ENCODE measurements at places on chromosomes 2 and 18.

- no peak for DNase-seq
These were observed 7.1 kb upstream of the WNT10A start for GRCh38 chr2:218873359-218874194.

DNA sequence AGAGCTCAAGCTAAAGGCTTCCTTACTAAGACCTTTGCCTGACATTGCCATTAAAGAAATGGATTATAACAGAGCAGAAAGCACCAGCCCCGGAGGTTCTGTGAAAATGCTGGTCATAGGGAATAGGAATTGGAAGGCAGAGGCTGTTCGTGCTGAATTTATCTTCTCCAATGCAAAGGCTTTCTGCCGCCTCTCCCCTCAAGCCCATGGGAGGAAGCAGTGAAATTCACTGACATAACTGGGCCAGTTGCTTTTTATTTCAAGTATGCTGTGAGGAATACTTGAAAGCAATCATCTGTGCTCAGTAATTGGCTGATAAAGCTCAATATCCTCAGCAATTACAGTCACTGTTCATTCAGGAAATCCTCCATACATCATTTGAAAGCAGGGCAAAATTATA, 85.4 kb upstream of the LINC00305 start:
- DNase-seq = no peak

DNA sequence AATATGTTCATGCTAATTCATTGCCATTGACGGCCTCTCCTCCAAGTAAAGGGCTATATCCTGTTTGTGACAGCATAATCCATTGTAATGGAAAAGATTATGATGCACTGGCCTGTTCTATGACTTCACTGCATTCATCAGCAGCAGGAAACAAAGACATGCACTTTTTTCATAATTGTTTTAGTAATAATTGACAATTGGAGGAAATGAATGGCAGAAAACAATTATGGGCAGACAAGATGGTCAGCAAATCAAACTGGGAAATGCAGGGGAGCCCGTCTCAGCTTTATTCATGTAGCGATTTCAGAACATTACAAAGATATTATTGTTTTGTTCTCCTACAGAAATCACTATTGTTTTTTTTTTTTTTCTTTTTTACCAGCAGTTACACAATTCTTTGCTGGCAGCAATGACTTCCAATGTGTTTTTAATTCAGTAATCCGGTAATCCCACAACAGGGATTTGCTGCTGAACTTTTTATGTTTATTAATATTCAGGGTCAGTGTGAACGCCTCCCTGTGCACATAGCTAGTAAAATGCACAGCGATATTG, 33.8 kb upstream of the RASGRP3 start:
- DNase-seq = no peak

DNA sequence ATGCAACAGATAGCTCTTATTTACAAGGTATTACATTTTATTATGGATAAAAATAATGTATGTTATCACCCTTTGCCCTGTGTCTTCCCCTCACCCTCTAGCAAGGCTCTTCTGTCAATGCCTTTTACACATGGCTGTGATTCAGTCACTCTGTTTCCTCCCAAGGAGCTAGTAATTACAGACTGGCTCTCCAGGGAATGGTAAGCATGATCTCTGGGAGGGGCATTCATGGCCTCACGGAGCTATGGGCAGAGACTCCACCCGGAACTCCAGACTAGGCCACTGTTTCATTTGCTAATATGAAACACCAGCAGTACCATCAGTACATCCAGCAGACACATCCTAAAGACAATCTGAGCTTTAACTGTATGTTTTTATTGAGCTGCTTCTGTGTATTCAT, 410.9 kb upstream of the CYRIA start:
- no peak for DNase-seq

GRCh38 chr2:101556033-101556459, 81.1 kb upstream of the RFX8 start:
- DNase-seq = no peak

DNA sequence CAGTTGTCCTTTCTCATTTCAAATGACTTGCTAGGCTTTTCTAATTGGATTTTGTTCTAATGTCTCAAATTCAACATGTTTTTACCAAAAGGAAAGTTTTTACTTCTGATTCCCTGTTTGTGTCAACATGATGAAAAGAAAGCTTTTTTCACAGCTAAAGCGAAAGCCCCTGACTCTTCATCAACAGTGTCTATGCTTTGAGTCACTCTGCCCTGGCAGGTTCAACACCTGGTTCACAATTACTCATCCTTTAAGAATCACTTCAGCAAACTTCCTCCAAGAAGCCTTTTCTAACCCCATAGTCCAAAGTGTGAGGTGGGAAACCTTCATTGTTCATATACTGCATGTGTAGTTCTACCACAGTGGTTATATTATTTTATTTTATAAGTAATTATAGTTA, 7.6 kb upstream of the DSG2 start:
- DNase-seq = no peak

DNA sequence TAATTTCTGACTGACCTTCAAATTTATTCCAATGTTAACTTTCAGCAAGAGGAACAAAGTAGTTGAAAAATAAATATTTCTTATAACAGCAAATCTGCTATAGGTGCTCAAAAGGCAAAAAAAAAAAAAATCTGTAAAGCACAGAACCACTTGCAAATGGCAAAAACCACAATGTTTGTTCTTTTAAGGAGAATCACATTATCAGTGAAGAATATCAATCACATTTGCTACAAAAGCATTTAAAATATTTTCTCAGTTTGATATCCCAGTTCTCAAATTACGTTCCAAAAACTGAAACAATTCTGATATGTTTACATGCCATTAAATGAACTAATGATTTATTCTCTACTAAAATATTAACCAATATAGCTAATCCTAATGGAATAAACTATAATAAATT, 163.3 kb downstream of the METTL4 start:
- DNase-seq = no peak

DNA sequence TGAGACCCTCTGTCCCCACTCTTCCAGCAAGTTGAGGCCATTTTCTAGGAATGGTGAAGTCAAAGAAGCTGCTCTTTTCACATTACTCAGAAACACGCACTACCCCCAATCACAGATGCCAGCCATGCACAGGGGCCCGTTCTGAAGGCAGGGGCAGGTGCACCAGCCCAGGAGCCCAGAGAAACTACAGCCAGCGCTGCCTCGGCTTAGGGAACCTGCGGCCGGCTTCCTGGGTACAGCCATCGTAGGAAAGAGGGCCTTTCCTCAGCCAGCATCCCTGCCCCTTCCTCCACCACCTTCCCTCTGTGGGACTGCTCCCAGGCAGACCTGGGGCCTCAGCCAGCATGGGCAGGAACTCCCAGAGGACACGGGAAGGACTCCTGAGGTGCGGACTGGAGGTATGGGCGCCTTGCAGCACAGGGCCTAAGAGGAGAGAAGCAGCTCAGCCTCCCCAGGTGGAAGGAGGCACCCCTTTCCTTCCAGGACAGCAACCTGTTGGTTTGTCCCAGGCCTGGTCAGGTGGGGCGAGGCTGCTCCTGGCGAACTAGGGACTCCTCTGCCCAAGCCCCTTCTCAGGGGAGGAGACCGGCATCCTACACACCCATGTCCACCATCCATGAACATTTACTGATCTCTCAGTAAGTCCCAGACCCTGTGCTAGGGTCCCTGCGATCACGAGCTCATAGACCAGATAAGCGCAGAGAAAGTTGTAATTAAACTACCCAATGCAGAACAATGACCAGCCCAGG, 99.0 kb upstream of the ID2 start:
- DNase-seq = no peak

- no peak for DNase-seq
These were observed 183.0 kb downstream of the AFF3 start for GRCh38 chr2:99959261-99960014.

GRCh38 chr2:165274698-165275097, 35.5 kb downstream of the SCN2A start:
- DNase-seq = no peak

- DNase-seq = no peak
These were observed 8.1 kb downstream of the SUPT7L start for GRCh38 chr2:27655155-27655951.

GRCh38 chr2:172101821-172102390, 794 bp downstream of the DLX2 start:
- no peak for DNase-seq

DNA sequence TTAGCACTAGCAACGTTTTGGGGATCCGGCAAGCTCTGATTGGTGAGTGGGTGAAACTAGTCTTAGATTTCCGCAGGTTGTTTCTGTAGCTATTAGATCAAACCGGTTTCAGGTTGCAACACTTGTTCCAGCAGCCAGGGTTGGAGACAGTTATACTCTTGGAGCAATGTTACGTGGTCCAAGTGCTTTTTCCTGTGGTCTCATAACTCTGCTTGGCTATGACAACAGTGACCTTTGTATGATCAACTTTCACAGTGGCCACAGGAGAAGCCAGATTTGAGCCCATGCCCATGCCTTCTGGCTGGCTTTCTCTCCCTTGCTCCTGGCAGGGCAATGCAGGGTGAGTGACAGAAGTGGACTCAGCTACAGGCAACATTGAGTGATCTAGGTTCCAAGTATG, 84.5 kb upstream of the TAF1B start:
- no peak for DNase-seq

DNA sequence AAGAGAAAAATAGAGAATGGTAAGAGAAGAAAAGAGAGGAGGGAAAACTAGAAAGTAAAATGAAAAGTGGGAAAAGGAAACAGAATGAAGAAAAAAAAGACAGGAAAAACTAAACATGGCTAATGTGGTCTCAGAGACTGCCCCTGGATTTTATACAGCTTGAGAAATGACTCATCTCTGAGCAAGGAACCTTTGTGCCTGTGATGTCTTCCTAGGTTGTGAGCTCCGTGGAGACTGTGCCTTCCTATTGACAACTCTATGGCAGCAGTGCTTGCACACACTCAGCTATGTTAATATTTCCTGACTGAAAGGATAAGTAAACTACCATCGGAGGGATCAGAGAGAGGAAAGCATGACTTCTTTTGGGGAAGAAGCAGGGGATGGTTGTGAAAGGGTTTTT, 203.8 kb downstream of the RDH14 start:
- no peak for DNase-seq

DNA sequence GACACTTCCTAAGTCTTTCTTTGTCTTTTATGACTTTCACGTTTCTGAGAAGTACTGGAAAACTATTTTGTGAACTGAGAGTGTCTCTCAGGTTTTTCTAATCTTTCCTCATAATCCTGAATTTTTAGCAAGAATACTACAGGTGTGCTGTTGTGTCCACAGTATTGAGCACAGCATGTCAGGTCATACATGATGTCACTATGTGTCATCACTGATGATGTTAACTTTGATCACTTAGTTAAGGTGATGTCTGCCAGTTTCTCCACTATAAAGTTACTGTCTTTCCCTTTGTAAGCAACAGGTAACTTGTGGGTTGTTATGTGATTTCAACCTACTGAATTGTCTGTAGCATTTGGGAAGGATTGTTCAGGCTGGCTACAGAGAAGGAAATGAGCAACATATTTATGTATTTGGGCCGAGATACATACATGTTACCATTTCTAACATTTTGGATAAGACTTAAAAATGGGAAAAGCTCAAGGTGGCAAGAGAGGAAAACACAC, 11.1 kb downstream of the MATN3 start:
- DNase-seq = no peak

DNA sequence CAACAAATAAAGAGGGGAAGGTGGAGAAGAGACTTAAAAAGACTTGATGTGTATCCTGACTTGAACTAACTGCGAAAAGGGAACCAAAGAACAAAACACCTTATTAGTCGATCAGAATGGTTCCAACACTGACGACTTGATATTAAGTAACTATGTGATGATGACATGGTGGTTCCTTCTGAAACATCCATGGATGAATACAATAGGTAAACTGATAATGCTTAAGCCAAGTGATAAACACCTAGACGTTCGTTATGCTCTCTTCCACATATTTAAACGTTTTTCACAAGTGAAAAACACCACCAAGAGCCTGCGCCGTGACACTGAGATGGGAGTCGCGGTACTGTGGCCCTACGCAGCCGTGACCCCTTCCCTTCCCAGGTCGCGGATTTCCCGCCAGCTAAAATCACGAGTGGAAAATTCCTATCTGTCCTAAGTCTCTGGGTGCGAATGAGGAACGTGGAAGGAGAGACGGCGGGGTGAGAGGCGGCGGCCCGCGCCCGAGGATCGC, 797 bp downstream of the TTC32 start:
- peak; percentile 69 for DNase-seq

DNA sequence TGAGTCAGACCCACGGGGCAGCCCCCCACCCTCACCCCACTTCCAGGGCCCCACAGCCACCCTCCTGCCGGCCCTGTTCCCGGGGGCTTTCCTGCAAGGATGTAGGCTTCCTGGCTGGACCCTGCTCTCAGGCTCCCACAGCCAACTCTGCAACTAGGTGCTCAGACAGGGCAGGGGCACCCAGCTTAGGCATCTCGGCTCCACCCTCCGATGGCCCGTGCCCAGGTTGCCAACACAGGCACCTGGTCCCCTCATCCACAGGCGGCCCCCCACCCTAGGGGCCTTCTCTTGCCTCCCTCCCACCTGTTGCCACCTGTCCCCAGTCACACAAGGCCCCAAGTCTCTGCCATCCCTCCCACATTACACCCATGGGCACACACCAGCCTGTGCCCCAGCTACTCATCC, 34.6 kb downstream of the HS6ST1 start:
- no peak for DNase-seq

- no peak for DNase-seq
These were observed 25.1 kb upstream of the SP3 start for GRCh38 chr2:173990245-173990644.

DNA sequence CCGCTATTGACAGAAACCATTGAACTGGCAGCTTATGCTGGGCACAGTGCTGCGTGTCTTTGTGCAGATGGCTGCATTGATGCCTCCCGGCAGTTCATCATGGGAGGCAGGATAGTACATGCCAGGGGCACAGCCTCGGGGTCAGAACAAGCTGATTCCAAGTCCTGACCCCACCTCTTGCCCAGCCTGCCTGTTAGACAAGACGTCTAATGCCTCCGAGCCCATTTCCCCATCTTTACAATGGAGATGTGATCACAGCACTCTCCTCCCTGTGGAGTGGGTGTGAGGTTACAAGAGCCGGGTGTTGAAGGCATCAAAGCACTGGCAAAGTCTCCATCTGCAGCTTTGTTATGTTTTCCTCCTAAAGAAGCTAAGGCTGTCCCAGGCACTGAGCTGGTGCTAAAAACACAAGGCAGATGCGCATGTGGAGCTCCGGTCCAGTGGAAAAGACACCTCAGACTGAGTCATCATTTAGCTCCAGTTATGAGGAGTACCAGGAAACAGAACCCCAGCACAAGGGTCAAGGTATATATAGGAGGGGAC, 125.7 kb upstream of the EPAS1 start:
- DNase-seq = no peak

- no peak for DNase-seq
These were observed 112.1 kb upstream of the MGAT5 start for GRCh38 chr2:134141598-134142340.

- peak; percentile 70 for DNase-seq
These were observed 62.4 kb downstream of the TXNL1 start for GRCh38 chr18:56575819-56576663.

- no peak for DNase-seq
These were observed 1241.1 kb upstream of the ZEB2 start for GRCh38 chr2:145760781-145761649.

- peak; percentile 24 for DNase-seq
These were observed 48.5 kb downstream of the KCNIP3 start for GRCh38 chr2:95345563-95346230.

- DNase-seq = no peak
These were observed 141.9 kb downstream of the PXDN start for GRCh38 chr2:1602278-1603010.

- DNase-seq = no peak
These were observed 106.8 kb downstream of the HRH4 start for GRCh38 chr18:24567199-24567598.

All from CD14-positive monocyte (primary cell).